ENCODE measurements at places on chromosomes 12 and 14.
A peak's percentile ranks its signal among the peaks of the same experiment; 100 is the strongest.

- DNase-seq, result no peak
These were observed 287.0 kb downstream of the RERGL start for GRCh38 chr12:17802657-17803641.

DNA sequence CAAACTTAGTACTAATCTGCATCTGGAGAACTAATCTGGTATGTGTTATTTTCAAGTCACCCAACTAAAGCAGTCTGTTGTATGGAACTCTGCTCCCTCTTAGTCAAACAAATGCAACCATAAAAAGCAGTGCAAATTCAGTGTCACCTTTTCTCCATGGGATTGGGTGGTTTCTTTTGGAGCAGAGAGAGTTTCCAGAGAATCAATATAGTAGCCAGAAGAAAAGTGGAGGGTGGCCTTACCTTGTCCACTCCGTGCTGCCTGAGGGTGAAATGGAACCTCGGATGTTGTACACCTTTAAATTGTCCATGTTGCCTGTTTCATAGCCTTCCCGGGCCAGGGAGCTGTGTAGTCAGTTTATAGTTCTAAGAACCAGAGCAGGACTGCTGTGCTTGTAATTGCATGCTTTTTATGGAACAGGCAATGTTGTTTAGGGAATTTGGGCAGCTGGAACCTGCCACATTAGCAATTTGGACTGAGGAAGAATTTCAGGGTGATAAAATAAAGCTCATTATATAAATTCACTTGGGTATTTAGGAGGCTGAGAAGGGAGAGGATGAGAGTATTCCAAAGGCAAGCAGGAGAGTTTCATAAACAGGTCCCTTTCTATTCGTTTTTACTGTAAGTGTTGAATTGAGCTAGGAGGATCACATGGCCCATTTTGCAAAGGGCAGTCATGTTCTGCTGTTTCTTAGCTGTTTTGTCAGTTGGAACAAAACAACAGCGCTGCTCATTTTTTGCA, 60.5 kb downstream of the CRADD start:
- no peak for DNase-seq

GRCh38 chr12:15690320-15690719, 98.9 kb downstream of the EPS8 start:
- no peak for DNase-seq

DNA sequence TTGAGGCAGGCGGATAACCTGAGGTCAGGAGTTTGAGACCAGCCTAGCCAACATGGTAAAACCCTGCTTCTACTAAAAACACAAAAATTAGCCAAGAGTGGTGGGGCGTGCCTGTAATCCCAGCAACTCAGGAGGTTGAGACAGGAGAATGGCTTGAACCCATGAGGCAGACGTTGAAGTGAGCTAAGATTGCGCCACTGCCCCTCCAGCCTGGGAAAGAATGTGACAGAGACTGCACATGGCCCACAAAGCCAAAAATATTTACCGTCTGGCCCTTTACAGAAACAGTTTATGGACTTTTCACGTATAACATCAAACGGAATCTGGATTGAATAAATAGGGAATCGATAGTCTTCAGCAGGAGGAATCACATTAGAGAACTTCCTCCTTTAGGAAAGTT, 3.5 kb downstream of the RSRC2 start:
- no peak for DNase-seq

GRCh38 chr12:108119126-108119973, 9.7 kb upstream of the WSCD2 start:
- DNase-seq, result no peak

GRCh38 chr12:101299346-101299745, 19.4 kb downstream of the UTP20 start:
- DNase-seq, result no peak

- no peak for DNase-seq
These were observed 145.9 kb downstream of the DUSP6 start for GRCh38 chr12:89206390-89206789.

DNA sequence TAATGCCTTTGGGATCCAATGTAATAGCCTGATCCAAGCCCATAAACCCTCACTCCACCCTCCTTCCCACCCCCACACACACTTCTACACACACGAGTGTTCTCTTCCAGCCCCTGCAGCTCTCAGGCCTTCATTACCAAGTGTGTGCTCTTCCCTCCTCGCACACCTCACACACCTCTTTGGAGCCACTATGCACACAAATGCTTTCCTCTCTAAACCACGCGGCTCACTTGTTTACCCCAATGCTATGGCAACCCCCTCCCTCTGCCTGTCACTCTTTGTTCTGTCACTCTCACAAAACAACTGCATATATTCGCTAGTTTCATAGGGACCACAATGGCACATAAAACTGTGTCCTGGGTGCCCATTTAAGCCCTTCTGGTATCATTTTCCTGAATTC, 35.1 kb downstream of the PPP2R5E start:
- peak; percentile 72 for DNase-seq

- DNase-seq, result peak; percentile 74
These were observed 943.0 kb downstream of the GALC start for GRCh38 chr14:87049950-87050349.
